ENCODE measurements at places on chromosomes 7 and 10. TPM values are rescaled to one million over a fixed set of nuclear protein-coding genes. Genes with fewer than 3 reads are reported as not detected.

The KLF14 gene
- 0.14 TPM for total RNA-seq

The RNLS gene
- total RNA-seq: 7.1 TPM

The BTBD16 gene
- 0.51 TPM for total RNA-seq

The CC2D2B gene
- total RNA-seq: 0.52 TPM

DNA sequence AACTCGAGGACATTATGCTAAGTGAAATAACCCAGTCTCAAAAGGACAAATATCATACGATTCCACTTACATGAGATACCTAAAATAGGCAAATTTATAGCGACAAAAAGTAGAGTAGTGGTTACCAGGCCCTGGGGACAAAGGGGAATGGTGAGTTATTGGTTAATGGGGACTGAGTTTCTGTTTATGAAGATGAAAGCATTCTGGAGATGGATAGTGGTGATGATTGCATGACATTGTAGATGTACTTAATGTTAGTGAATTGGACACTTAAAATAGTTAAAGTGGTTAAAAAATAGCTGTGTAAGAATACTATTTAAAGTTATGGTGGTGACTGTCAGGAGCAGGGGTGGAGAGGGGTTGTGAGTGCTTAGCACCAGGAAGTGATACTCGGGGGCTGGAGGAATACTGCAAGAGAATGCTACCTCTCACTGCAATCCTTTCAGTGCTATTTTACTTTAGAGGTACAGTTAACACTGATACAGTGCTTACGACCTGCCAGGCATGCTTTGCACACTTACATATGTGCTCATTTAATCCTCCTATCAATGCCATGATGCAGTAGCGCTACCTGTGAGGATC is 16.7 kb upstream of the TEX36 start:
- no peak for DNase-seq

GRCh38 chr10:12980102-12980661 is 21.3 kb downstream of the CCDC3 start:
- DNase-seq: no peak

GRCh38 chr7:111914291-111914690 is 291.9 kb downstream of the DOCK4 start:
- no peak for DNase-seq
